Uterine smooth muscle cell (primary cell): ENCODE measurements at places on chromosomes 5 and 9. TPM values are rescaled to one million over a fixed set of nuclear protein-coding genes. Genes with fewer than 3 reads are reported as not detected.

Gene CD274
- total RNA-seq = 10.5 and 17.7 TPM in 2 replicates

Gene FOXD4
- 0.62 TPM in 1 of 2 replicates, not detected in the other for total RNA-seq

Gene ERP44
- 8.7 and 12.9 TPM in 2 replicates for total RNA-seq

Gene SEC24A
- total RNA-seq = 28.1 and 30.9 TPM in 2 replicates

Gene GLDC
- total RNA-seq = 1.4 and 3.1 TPM in 2 replicates

Gene LTC4S
- total RNA-seq = 0.33 and 0.50 TPM in 2 replicates

Gene SMIM32
- total RNA-seq = not detected in 2 replicates

Gene ROR2
- 8.9 and 18.7 TPM in 2 replicates for total RNA-seq

Gene RECK
- 27.6 and 45.2 TPM in 2 replicates for total RNA-seq

Gene STK32A
- total RNA-seq = 0.22 and 1.2 TPM in 2 replicates

Gene MOCS2
- total RNA-seq = 33.9 and 45.0 TPM in 2 replicates

Gene ZNF608
- 1.8 and 2.2 TPM in 2 replicates for total RNA-seq

Gene SLC1A3
- total RNA-seq = 0.37 and 2.1 TPM in 2 replicates

Gene DBH
- total RNA-seq = not detected in 2 replicates

Gene ZBTB6
- 16.0 and 16.3 TPM in 2 replicates for total RNA-seq

Gene DMRTA1
- total RNA-seq = 1.00 and 1.5 TPM in 2 replicates

Gene SPARC
- 405 and 842 TPM in 2 replicates for total RNA-seq

Gene GRIN1
- under 0.01 and 0.11 TPM in 2 replicates for total RNA-seq

Gene PCDHA6
- 0.77 and 1.4 TPM in 2 replicates for total RNA-seq

Gene TAS2R1
- total RNA-seq = not detected in 2 replicates

Gene FYB1
- total RNA-seq = 0.12 and 0.22 TPM in 2 replicates

Gene OGN
- total RNA-seq = 0.33 and 0.37 TPM in 2 replicates

Gene CATSPER3
- total RNA-seq = 0.12 and 0.22 TPM in 2 replicates

Gene STC2
- total RNA-seq = 120 and 287 TPM in 2 replicates

Gene MLANA
- total RNA-seq = not detected in 2 replicates

Gene TCF7
- total RNA-seq = 0.37 and 2.0 TPM in 2 replicates

Gene ENTPD8
- under 0.01 and 0.12 TPM in 2 replicates for total RNA-seq
